NCI-H2081 treated with DMSO at 0.1 percent for 48 hours (cell line): ENCODE measurements at places on chromosomes 2 and 18.

- no peak for DNase-seq
These were observed 19.2 kb downstream of the DTNA start for GRCh38 chr18:34729264-34729663.

- no peak for DNase-seq
These were observed 40.7 kb downstream of the STAT1 start for GRCh38 chr2:190973262-190973661.

- no peak for DNase-seq
These were observed 60.7 kb downstream of the CXCR4 start for GRCh38 chr2:136057023-136057801.

DNA sequence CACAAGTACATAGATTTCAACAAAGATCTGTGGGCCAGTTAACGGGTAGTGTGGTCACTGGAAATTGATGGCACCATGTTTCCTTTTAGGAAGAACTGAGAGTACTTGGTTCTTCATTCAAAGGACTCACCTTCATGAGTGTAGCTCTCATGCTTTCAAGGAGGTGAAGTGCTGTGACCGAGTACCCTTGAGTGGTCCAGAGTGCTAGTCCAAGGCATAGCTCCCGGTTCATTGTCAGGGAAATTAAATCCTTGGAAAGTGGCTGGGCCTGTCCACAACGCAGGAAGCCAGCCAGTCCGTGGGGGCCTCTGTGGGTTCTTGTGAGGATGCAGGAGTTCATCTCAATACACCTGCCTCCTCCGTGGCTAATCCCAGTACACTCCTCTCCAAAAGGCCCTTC is 295.1 kb downstream of the GALR1 start:
- no peak for DNase-seq

- DNase-seq, result no peak
These were observed 19.5 kb upstream of the HES6 start for GRCh38 chr2:238259061-238260020.
